ENCODE measurements at places on chromosomes 6 and 20.

- no peak for DNase-seq
Measured at GRCh38 chr6:120478650-120479049, 855.6 kb downstream of the TBC1D32 start.

GRCh38 chr20:44910690-44911262 is 916 bp downstream of the PABPC1L start:
- DNase-seq = no peak

DNA sequence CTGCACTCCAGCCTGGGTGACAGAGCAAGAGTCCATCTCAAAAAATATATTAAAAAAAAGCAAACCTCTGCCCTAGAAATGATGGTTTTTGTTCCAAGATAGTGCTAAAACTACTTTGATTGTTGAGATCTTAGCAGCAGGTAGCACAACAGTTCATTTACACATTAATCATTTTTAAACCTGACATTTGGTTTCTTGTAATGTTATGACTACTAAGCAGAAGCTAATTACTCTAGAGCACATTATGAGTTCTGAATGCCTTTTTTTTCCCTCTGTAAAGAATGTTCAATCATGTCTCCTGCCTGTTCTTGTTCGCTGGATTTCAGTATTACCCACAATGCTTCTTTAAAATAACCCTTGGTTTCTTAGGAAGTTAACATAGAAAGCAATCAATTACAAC is 24.7 kb upstream of the PHF3 start:
- DNase-seq = no peak

GRCh38 chr6:33705955-33706725 is 5.4 kb downstream of the UQCC2 start:
- DNase-seq = no peak

DNA sequence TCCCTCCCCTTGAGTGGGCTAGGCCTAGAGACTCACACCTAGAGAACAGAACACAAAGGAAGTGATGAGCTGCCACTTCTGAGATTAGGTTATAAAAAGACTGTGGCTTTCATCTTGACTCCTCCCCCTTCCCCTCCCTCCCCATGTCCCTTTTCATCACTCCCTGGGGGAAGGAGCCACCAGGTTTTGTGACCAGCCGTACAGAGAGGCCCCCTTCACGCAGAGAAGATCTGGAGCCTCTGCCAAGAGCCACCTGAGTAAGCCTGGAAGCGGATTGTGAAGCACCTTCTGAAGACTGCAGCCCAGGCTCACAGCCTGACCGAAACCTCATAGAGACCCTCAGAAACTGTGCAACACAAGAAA is 118.4 kb upstream of the NXT1 start:
- DNase-seq = no peak

GRCh38 chr6:149433881-149434280 is 33.8 kb downstream of the SUMO4 start:
- DNase-seq = no peak
